ENCODE measurements at places on chromosomes 12 and 14. TPM values are rescaled to one million over a fixed set of nuclear protein-coding genes. Genes with fewer than 3 reads are reported as not detected.

DNA sequence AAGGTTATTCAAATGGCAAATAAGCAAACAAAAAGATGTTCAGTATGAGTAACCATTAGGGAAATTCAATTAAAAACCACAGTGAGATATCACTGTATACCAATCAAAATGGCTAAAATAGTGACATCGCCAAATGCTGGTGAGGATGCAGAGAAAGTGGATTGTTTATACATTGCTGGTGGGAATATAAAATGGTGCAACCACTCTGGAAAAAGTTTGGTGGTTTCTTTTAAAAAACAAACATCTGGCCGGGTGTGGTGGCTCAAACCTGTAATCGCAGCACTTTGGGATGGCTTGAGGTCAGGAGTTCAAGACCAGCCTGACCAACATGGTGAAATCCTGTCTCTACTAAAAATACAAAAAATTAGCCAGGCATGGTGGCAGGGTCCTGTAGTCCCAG, 14.0 kb upstream of the STRAP start:
- DNase-seq: no peak

CLEC4C gene
- total RNA-seq: not detected

- DNase-seq: no peak
These were observed 57.0 kb downstream of the CCER1 start for GRCh38 chr12:90897986-90898385.

- DNase-seq: no peak
These were observed 19.8 kb downstream of the MYRFL start for GRCh38 chr12:69844836-69845235.

ANKRD33 gene
- not detected for total RNA-seq

SRRM4 gene
- total RNA-seq: not detected

DCN gene
- 30.7 TPM for total RNA-seq
